Activated naive CD8-positive, alpha-beta T cell treated with anti-CD3 and anti-CD28 coated beads, Interleukin-2, amount 50 U/mL, for 16 hours (primary cell): ENCODE measurements at places on chromosomes 13 and 19.

DNA sequence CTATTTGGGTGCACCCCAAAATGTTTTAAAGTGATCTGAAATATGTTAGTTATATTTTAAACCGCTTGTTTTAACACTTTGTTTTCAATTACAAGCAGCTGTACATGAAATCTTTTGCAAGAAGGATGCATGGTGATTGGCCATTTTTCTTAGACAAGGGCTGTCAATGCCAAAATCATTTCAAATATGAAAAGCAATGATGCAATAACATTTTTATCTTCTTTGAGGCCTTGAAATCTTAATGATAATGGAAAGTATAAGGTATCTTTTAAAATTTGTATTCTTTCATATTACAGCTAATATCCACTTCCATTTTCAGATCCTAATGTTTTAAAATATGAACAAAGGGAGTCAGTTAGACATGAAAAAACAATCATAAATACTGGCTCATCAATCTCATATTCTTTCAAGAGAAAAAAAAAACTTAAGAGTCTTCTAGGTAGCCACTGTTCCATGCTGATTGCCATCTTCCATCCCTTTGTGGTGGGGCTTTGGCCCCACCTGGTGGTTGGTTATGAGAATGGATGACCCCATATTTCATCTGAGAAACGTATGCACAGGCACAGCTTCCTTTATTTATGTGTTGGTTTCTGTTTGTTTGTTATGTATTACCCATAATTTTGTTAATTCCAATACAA, 330.3 kb upstream of the MIR17HG start:
- no peak for DNase-seq

GRCh38 chr13:40193286-40194223, 472.9 kb downstream of the FOXO1 start:
- no peak for DNase-seq

- DNase-seq, result no peak
Observed at GRCh38 chr19:35044317-35045117, 3.0 kb downstream of the HPN start.

DNA sequence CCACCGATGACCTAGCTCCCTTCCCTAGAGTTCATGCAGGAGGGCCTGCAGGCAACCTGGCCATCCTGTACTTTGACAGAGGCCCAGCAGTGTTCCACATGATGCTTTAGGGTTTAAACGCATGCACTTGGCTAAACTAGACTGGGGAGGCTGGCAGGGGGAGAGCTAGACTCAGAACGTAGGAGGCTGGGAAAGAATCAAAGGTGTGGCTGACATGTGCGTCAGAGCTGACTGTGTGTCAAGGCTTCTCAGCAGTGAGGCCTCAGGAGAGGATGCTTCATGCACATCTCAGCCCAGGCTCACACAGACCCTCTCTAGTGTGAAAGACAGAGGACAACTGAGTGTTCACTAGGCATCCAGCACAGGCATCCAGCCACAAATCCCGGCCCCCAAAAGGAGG, 28.7 kb downstream of the DNMT1 start:
- no peak for DNase-seq

GRCh38 chr13:21015284-21015683, 46.1 kb downstream of the LATS2 start:
- no peak for DNase-seq

DNA sequence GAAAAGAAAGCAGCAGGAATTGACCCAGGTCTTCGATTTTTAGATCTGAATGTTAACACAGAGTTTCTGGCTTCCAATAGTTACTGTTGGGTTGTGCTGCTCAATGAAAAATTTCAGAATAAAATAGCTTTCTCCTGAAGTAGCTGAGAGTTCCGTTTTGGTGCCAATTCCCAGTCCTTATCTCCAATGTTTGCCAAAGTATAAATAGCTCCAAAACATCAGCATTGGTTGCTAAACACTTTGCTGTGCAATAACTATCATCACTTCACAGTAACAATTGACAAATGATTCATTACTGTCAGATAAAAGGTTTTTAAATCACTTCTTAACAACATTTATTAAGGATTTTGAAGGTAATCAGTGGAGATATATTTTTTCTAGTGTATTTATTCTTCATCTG, 446.0 kb downstream of the PCDH20 start:
- no peak for DNase-seq

- DNase-seq, result no peak
Observed at GRCh38 chr19:14315433-14315832, 65.8 kb upstream of the ADGRE5 start.

GRCh38 chr13:41914552-41914951, 46.4 kb downstream of the VWA8 start:
- DNase-seq, result no peak

- no peak for DNase-seq
Observed at GRCh38 chr13:71659404-71659803, 207.6 kb downstream of the DACH1 start.

- DNase-seq, result no peak
Observed at GRCh38 chr13:26855071-26855470, 94.5 kb upstream of the GPR12 start.

- DNase-seq, result no peak
Observed at GRCh38 chr13:101425623-101426022, 9.3 kb upstream of the NALCN start.

GRCh38 chr13:29369060-29369743, 226.3 kb downstream of the SLC7A1 start:
- DNase-seq, result no peak

GRCh38 chr19:17654993-17655392, 33.2 kb downstream of the UNC13A start:
- no peak for DNase-seq

- DNase-seq, result no peak
Observed at GRCh38 chr19:13574933-13575332, 68.7 kb upstream of the CACNA1A start.

DNA sequence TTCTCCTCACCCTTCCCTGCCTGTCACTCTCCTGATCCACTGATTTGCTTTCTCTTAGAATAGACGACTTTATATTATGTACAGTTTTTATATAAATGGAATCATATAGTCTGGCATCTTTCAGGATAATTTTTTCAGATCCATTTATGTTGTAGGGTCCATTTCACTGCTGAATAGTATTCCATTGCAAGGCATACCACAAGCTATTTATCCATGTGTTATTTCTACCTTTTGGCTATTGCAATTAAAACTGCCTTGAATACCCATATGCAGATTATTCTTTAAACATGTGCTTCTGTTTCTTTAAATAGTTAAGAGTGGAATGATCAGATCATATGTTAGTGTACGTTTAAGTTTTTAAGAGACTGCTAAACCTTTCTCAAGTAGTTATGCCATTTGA, 17.8 kb upstream of the ZNF177 start:
- DNase-seq, result no peak

- no peak for DNase-seq
Observed at GRCh38 chr19:13022859-13023636, 27.8 kb downstream of the NFIX start.

GRCh38 chr19:56321989-56322440, 7.4 kb upstream of the ZSCAN5A start:
- no peak for DNase-seq

GRCh38 chr13:84294576-84294975, 412.3 kb upstream of the SLITRK1 start:
- no peak for DNase-seq

DNA sequence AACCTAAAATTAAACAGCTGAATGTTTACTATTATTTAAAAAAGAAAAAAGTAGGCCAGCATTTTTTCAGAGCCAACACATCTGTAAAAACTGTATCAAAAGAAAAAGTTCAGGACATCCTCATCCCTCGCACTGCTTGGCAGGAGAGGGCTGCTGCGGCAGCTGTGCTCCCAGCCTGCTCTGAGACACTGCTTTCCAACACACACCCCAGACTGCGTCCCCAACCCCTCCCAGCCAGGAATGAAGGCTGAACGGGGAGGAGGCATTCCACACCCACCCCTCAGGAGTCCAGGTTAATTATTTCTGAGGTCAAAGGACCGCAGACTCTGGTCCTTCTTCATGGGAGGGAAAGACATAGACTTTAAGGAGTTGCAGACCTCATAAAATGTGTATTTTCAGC, 43.1 kb downstream of the COL4A1 start:
- no peak for DNase-seq

GRCh38 chr13:24007979-24008620, 110.8 kb upstream of the C1QTNF9B start:
- no peak for DNase-seq

- DNase-seq, result no peak
Observed at GRCh38 chr19:11138601-11139300, 16.8 kb downstream of the SPC24 start.

- DNase-seq, result no peak
Observed at GRCh38 chr13:20142023-20142926, 18.6 kb downstream of the GJA3 start.

- DNase-seq, result no peak
Observed at GRCh38 chr13:84399320-84400085, 517.2 kb upstream of the SLITRK1 start.

DNA sequence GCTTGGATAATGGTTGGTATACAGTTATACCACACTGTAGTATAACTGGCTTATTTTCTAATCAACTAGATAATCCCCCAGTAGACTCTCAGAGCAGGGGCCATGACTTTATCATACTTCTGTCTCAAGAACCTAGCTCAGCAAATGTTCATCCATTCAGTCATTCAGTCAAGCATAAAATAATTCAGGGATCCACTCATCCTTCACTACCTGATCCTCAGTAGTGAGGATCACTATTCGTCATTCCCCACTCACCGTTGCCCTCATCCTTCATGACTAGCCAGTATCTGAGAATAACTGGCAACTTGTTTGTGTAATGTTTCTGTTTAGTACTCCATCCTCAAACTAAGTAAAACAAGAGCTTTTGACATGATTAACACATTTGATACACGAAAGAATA, 77.6 kb downstream of the TSC22D1 start:
- no peak for DNase-seq

GRCh38 chr13:97130190-97130589, 91.9 kb upstream of the MBNL2 start:
- DNase-seq, result no peak
